ENCODE measurements at places on chromosomes 6 and 20. TPM values are rescaled to one million over a fixed set of nuclear protein-coding genes. Genes with fewer than 3 reads are reported as not detected.

- DNase-seq, result no peak
These were observed 95.2 kb upstream of the TIAM2 start for GRCh38 chr6:154899824-154900463.

DNA sequence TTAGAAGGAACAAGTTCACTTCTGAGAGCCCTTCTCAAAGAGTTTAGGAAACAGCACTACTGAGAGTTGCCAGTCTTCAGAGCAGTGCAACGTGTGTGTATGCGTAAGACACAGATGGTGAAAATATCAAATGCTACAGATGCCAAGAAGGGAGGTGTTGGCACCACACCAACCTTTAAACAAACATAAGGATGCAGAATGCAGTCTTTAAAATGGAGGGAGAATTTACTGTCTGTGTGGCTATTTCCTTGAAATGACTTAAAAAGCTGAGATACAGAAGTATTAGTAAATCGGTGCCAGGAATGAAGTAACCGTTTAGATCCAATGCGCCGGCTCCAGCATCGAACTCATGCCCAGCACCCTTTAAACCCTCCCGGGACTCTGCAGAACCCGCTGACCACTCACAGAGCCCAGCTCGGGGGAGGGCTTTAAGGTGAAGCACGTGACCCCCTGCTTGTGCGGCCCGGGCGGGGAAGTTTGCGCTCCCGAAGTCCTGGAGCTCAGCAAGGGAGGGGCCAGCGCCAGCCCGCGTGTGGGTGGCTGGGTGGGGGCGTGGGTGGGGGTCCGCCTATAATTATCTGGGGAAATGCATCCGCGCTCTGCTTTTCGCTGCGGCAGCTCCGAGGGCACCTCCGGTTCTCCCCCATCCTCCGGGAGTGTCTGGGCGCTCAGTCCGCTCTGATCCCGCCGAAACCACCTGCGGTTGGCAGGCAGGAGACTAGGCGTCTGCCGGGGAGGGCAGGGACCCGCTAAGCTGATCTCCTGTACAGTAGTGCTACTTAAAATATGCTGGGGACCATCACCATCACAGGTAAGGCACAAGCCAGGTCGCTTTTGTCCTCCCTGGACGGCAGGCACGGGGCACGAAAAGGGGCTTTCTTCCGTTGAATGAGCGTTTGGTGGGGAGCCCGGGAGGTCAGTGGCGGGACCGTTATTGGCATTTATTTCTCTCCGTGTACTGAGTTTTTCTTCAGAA lies 66.0 kb downstream of the ZBTB2 start:
- DNase-seq, result peak; percentile 76

DNA sequence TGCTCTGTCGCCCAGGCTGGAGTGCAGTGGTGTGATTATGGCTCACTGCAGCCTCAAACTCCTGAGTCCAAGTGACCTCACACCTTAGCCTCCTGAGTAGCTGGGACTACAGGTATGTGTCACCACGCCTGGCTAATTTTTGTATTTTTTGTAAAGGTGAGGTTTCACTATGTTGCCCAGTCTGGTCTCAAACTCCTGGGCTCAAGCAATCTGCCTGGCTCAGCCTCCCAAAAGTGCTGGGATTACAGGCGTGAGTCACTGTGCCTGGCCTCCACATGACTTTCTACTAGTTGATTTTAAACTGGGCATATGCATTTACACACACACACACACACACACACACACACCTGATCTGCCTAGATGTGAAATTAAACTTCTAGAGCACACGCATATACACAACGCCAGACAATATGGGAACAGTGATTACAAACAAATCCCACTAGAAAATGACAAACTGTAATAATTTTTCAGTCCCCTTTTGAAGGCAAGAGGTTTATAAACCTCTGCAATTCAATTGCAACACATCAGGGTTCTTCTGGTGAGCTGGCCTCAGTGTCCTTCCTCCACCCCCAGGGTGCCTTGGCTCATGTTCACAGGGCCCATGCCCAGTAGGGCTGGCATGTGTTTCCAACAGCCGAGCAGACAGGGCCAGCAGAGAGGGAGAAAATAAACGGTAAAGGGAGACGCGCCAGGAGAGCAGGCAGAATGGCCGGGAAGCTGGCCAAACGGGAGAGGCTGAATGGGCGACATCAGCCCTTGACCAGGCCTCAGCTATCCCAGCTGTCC lies 31.2 kb downstream of the PARD6B start:
- DNase-seq, result peak; percentile 88

GRCh38 chr6:25014369-25014768 lies 78.6 kb upstream of the RIPOR2 start:
- DNase-seq, result no peak

GRCh38 chr6:11368264-11368663 lies 135.8 kb upstream of the NEDD9 start:
- DNase-seq, result no peak

- no peak for DNase-seq
These were observed 46.8 kb downstream of the INSM1 start for GRCh38 chr20:20414640-20415220.

DNA sequence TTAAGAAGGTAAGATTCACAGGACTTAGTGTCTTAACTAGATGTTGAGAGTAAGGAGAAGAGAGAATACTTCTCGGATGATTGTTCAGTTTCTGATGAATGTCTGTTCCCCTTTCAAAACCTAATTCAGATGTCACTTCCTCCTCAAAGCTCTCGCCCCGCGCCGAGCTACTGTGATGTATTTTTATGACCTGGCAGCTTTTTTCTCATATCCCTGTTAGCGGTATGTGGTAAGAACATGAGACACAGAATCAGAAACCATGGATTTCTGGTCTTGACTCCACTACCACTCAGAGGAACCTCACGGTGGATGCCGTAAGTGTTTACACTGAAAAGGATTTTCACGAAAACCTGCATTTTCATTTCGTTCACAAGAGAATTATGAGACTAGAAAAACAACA lies 48.4 kb downstream of the CEP43 start:
- DNase-seq, result no peak

- peak; percentile 49 for DNase-seq
These were observed 42.2 kb upstream of the ZFAND3 start for GRCh38 chr6:37777272-37777834.

GRCh38 chr6:157757430-157758403 lies 65.3 kb upstream of the SNX9 start:
- DNase-seq, result no peak

DNA sequence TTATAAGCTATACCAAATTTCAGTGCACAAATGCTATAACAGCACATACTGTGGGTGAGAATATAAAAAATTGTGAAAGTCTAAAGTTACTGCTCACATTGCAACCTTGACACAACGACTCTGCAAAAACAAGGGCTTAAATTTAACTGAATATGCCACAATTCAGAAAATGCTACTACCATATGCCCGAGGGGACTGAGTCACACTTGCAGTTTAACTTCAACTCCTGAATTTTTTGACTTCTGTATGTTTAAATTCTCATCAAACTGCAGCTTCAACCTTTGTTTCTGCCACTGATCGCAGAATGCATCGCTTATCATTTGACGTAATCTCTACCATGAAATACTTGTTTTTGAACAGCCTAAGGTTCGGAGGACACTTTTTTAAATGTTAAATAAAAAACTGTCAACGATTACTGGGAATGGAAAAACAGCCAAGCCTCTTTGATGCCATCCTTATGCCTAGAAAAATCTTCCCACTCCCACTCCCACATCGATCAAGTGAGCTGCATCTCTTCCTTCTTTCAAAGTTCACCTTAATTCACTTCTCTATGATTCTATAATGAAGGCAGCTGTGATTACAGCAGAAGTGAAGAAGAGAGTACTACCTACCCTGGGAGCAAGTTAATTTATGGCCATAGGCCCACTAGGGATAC lies 136.5 kb downstream of the ATXN1 start:
- no peak for DNase-seq

GRCh38 chr6:116779573-116780164 lies 14.2 kb upstream of the FAM162B start:
- DNase-seq, result peak; percentile 67

UBE2C gene
- total RNA-seq, result 13.8 TPM

FBXO9 gene
- 38.2 TPM for total RNA-seq

ZSWIM1 gene
- total RNA-seq, result 3.3 TPM

RAET1L gene
- total RNA-seq, result 3.3 TPM

GRCh38 chr6:103177791-103178190 lies 1681.9 kb downstream of the HACE1 start:
- DNase-seq, result no peak

Measured in tongue (tissue), 3 donors.